ENCODE measurements at places on chromosomes 12 and 14.

GRCh38 chr14:68000511-68000910 is 180.9 kb downstream of the RAD51B start:
- DNase-seq, result no peak

- DNase-seq, result no peak
Measured at GRCh38 chr12:45186762-45187161, 29.1 kb upstream of the ANO6 start.

DNA sequence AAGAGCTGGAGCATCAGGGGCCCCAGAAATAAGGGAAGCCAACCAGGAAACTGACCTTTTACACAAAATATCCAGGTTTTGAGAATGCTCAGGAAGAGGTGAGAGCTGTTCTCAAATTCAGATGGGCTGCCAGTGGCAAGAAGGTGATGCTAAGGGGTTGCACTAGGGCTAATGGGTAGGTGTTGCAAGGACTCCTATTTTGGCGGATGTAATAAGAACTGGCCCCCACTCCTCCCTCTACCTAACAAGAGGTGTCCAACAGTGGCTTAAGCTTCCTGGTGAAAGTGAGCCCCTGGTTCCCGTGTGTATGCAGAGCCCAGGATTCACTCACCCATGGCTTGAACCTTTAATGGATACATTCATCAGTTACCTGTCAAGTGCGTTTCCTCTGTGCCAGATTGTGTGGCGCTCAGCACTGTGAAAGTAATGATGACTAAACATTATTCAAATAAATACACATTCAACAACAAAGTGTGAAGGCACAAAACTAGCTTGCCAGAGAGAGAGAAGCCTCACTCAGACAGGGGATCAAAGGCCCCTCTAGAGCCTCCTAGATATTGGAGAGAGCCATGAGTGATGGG is 705 bp upstream of the CHGA start:
- DNase-seq, result no peak

DNA sequence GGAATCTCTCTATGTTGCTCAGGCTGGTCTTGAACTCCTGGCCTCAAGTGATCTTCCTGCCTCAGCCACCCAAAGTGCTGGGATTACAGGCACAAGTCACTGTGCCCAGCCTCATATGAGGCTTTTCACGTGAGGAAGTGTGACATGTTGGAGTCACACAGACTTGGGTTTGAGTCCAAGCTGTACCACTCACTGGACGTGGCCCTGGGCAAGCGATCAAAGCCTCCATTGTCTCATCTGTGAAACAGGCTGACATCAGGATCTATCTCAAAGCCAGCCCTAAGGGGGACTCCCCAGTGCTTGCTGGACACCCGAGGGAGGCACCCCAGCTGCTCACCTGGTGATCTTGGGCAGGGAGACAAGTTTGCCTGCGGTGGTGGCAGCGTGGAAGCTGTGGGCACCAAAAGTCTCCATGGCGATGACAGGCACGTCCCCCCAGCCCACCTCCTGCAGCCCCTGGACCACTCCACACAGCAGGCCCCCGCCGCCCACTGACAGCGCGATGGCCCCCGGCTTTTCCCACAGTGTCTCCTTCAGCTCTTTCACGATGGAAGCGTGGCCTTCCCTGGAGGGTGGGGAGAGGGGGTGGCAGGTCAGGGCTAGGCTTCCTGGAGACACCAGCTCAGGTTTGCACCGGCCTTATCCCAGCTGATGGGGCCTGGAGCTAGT is 6.7 kb downstream of the SDS start:
- DNase-seq, result no peak

GRCh38 chr14:34050606-34051005 is 99.7 kb upstream of the EGLN3 start:
- DNase-seq, result no peak

GRCh38 chr12:22313286-22313962 is 21.1 kb downstream of the ST8SIA1 start:
- no peak for DNase-seq

- DNase-seq, result no peak
Measured at GRCh38 chr12:29242921-29243431, 93.9 kb downstream of the FAR2 start.

DNA sequence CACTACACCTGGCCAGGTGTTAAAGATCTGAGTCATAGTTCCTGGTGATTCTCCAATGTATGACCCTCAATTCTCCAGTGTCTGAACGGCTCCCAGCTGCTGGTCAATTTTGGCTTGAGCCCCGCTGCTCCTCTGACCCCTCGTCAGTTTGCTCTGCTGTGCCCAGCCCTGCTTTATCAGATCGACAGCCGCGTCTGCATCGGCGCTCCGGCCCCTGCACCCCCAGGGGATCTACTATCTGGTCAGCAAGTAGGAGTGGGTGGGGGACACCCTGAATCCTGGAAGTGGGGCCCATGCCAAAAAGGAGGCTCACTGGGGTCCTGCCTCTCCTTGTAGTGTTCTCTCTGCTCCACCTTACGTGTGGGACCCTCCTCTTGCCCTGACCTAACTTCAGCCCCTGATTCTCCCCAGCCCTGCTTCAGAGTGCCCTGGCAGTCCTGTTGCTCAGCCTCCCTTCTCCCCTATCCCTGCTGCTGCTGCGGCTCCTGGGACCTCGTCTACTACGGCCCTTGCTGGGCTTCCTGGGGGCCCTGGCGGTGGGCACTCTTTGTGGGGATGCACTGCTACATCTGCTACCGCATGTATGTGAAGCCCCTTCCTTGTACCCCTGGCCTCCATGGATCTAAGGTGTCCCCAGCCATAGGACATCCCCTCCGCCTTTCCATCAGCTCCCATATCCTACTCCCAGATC is 5.0 kb downstream of the SLC39A5 start:
- DNase-seq, result no peak

DNA sequence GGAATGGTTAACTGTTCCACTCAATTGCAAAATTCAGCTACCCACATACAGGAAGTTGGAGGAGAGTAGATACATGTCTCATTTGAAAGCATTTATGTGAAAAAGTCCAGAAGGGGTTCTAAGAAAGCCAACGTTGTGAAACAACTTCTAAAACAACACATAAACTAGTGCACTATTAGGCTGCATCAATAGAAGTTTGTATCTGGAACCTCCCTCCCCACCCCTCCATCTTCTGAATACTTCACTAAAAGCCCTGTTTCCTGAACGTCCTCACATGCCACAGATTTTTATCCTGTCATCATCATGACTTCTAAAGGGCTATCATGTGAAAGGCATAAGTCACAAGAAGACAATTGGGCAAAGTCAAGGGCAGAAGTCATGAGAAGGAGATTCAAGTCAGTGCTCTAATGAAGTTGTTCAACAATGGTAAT is 5.5 kb downstream of the KRT79 start:
- no peak for DNase-seq

DNA sequence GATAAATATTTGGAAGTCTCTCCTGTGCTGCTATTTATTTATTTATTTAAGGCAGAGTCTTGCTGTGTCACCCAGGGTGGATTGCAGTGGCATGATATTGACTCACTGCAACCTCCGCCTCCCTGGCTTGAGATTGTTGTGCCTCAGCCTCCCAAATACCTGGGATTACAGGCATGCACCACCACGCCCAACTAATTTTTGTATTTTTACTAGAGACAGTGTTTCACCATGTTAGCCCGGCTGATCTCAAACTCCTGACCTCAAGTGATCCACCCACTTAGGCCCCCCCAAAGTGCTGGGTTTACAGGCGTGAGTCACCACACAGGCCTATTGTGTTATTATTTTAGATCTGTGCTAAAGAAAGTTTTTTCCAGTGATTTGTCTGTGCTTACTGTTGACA is 225.2 kb downstream of the CCER1 start:
- no peak for DNase-seq

GRCh38 chr12:113310489-113310888 is 24.4 kb downstream of the SLC8B1 start:
- no peak for DNase-seq

DNA sequence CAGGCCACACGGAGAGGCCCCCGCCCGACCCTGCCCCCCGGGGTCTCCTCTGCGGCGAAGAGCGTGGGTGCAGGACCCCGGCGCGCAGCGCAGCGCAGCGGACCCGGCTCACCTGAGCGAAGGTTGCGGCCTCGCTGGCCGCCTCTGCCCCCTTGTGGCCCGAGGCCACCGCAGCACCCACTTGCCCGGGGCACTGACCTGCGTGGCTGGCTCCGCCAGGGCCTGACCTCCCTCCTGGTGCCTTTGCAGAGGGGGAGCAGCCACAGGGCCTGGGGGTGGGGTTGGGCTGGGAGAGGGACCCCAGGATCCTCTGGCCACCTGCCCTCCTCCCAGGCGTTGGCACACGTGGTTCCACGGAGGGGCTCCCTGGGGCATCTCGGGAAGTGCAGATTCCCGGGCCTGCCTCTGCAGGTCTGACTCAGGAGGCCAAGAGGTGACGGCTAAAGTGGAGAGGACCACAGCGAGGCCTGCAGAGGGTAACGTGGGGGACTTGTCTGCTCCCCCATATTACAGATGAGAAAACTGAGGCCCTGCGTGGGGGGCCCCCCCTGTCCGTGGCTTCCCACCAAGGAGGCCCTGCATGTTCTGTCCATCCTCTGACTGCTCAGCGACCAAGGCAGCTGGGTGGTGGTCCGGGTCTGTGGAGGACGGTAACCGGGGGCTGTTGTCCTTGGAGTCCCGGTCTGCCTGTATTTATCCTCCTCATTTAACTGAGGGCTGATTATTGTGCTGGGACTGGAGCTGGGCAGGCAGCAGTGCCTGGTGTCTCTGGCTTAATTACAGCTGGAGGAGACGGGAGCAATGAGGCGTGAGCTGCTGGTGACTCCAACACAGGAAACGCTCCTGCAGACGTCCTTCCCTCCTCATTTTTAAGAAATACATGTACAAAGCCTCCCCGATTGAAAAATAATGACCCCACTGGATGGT is 67.9 kb upstream of the BEGAIN start:
- no peak for DNase-seq

DNA sequence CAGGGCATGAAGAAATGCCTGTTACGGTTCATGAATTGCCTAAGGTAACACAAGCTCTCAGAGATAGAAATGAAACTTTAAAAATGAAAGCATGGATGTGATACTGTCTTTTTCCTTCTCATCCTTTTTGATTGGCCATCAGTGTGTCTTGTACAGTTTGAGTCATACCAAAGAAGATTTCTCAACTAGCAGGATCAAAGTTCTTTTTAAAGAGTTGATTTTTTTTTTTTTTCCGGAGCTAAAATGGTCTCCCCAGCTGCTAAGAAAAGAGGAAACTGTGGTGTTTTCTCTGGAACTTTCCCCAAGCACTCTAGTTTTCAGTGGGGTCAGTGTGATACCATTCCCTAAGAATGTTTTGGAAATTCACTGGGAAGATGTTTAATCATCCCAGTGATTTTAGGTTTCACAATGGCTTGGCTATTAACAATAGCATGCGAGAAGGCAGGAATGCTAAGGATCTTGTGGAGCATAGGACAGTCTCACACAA is 105.0 kb downstream of the ETNK1 start:
- no peak for DNase-seq

- DNase-seq, result no peak
Measured at GRCh38 chr12:80262346-80262745, 163.0 kb downstream of the OTOGL start.

DNA sequence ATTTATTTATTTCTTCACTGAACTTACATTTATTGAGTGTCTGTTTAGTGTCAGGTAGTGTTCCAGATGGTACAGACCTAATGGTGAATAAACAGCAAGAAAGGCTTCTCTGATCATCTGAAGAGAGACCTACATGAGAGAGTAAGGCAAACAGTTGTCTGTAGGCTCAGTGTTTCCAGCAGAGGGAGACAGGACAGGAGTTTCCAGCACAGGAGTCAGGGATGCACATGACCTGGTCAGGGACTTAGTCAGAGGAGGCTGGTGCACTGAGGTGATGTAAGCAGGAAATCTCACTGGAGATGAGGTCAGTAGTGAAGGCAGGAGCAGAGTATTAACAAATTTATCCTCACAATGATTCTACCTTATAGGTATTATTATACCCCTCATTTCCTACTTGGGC is 233.2 kb downstream of the MDGA2 start:
- DNase-seq, result no peak

DNA sequence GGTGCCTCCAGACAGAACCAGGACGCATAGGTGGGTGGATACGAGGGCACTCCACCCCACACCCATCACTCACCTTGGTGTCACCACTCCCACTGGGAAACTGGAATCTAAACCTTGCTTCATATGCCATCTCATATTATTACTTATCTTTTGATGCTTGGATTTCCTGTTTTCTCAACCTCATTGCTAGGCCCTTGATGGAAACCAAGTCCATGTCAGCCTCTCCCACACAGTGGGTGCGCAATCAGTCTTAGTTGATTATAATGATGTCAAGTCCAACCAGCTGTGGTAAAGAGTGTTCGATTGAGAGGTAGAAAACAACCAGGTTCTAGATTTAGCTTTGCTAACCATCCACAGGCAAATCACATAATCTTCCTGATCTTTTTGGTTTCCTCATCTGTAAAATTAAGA is 584 bp upstream of the DDHD1 start:
- DNase-seq, result no peak

DNA sequence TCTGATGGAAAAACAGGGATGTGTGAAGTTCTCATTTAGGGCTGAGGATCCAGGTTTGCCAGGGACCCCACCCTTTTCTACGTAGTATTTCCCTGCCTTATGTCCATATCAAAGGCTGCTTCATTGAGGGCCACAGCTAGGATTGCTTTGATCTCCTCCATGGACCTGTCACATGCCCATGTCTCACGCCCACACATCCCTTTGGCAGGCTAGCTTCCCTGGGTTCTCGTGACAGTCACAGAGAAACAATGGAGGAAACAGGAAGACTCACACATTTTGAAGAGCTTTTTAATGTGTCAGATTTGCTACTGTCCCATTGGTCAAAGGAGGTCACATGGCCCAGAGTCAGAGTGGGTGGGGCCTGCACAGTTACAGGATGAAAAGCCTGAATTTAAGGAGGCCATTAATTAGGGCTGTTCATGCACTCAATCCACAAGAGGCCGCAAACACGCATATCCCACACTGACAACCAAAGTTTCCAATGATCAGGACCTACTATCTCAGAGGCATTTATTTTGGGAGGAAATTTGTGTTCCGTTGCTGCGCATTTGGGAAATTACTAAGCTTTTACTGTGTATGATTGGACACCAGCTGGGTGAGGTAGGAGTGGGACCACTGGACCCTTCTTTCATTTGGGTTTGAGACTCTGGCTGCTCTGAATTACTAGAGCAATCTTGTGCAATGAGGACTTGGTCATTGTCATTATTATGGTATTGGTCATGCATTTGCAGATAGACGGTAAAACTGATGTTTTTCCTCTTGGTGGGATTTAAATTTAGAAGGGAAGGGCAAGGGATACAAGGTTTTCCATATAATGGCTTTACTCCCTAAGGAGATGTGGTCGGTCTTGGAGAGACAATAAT is 266.2 kb downstream of the KTN1 start:
- DNase-seq, result no peak

DNA sequence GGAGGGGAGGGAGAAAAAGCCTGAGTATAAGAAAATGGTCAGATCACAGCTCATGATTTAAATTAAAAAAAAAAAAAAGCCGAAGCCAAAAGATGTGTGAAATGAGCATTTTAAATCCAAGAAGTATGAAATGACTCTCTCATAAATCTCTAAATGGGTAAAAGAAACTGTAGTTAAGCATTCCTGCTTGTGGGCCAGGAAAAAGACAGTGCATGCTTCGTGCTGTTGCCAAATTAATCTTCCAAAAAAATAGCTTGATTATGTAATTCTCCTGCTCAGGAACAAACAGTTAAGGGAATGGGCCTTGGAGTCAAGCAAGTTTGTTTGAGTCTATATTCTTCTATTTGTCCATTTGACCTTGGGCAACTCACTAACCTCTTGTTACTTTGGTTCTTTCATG is 325.4 kb upstream of the SEL1L start:
- no peak for DNase-seq
